Psoas muscle (tissue), 8 donors: ENCODE measurements at places on chromosomes 7 and 10. TPM values are rescaled to one million over a fixed set of nuclear protein-coding genes. Genes with fewer than 3 reads are reported as not detected.

Gene PAPOLB
- not detected for total RNA-seq

DNA sequence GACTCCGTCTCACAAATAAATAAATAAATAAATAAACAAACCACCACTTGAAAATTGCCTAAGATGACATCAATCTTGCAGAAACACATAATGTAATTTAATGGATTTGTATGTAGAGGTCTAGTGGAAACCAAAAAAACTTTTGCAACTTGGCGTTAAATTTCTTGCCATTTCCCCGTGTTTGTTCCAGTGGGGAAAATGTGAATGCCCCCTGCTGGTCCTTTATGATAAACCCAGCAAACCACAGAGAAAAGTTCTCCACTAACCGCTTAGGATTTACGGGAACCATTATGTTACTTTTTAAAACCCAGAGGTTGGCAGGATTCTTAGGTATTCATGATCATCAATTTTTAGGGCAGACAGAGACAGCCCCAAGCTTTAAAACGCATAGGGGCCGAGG, 32.5 kb downstream of the LAMB4 start:
- no peak overlapping the region for H3K4me3 ChIP-seq
- H3K4me1 ChIP-seq, result no peaks in the 10 kb centered on the region
- H3K36me3 ChIP-seq, result no peaks in the 10 kb centered on the region
- no peak overlapping the region for H3K27ac ChIP-seq
- no peak for DNase-seq

Gene ABCB1
- 2.4 TPM for total RNA-seq

Gene CCDC172
- total RNA-seq, result not detected

Gene METTL27
- 0.24 TPM for total RNA-seq

GRCh38 chr10:97738616-97739015, 1.7 kb downstream of the ZFYVE27 start:
- DNase-seq, result no peak
- no peaks in the 10 kb centered on the region for H3K27me3 ChIP-seq
- peak overlapping the region; percentile 99 for H3K4me3 ChIP-seq
- peaks cover 53% of the 10 kb centered on the region for H3K36me3 ChIP-seq

DNA sequence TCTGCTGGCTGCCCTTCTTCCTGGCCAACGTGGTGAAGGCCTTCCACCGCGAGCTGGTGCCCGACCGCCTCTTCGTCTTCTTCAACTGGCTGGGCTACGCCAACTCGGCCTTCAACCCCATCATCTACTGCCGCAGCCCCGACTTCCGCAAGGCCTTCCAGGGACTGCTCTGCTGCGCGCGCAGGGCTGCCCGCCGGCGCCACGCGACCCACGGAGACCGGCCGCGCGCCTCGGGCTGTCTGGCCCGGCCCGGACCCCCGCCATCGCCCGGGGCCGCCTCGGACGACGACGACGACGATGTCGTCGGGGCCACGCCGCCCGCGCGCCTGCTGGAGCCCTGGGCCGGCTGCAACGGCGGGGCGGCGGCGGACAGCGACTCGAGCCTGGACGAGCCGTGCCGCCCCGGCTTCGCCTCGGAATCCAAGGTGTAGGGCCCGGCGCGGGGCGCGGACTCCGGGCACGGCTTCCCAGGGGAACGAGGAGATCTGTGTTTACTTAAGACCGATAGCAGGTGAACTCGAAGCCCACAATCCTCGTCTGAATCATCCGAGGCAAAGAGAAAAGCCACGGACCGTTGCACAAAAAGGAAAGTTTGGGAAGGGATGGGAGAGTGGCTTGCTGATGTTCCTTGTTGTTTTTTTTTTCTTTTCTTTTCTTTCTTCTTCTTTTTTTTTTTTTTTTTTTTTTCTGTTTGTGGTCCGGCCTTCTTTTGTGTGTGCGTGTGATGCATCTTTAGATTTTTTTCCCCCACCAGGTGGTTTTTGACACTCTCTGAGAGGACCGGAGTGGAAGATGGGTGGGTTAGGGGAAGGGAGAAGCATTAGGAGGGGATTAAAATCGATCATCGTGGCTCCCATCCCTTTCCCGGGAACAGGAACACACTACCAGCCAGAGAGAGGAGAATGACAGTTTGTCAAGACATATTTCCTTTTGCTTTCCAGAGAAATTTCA, 1.7 kb downstream of the ADRB1 start:
- H3K4me1 ChIP-seq, result no peaks in the 10 kb centered on the region
- H3K36me3 ChIP-seq, result peaks cover 2% of the 10 kb centered on the region
- H3K27ac ChIP-seq, result no peak overlapping the region
- peak; percentile 29 for DNase-seq

DNA sequence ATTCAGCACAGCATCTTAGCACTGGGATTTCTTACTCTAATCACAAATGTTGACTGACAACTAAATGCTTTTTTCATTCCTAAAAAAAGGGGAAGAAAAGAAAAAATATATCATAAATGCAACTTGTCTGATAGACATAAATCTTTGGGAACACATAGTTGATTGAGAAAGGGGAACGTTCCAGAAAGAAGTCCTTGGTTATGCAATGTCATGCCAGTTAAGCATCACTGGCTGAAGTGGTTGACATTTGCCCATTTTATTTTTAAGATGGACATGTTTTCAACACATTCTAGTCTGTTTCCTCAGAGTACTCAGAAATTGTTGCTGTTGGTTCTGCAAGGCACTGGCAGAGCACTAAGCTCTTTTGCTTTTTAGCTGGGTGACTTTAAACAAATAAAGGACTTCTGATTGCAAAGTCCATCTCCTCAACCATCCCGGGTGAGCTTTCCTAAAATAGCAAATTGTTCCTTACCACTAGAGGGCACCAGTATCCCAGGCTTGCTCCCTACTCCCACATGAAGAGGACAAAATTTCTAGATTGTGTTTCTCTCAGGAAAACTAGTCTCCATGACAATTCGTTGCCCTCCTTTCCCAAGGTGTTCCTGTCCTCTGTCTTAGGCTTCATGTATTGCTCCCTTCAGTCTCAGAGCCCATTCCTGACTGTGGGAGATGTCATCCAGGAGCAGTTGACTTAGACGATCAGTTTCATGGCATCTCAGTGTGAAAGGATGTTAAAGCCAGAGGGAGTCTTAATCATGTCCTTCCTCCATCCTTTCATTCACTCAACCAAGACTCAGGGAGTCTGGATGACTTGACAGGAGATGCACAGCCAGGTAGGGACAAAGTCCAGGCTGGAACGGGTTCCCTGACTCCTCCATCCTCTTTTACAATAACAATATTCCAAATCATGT, 23.9 kb downstream of the OPALIN start:
- no peak overlapping the region for H3K27ac ChIP-seq
- H3K4me1 ChIP-seq, result no peaks in the 10 kb centered on the region
- no peak overlapping the region for H3K4me3 ChIP-seq

DNA sequence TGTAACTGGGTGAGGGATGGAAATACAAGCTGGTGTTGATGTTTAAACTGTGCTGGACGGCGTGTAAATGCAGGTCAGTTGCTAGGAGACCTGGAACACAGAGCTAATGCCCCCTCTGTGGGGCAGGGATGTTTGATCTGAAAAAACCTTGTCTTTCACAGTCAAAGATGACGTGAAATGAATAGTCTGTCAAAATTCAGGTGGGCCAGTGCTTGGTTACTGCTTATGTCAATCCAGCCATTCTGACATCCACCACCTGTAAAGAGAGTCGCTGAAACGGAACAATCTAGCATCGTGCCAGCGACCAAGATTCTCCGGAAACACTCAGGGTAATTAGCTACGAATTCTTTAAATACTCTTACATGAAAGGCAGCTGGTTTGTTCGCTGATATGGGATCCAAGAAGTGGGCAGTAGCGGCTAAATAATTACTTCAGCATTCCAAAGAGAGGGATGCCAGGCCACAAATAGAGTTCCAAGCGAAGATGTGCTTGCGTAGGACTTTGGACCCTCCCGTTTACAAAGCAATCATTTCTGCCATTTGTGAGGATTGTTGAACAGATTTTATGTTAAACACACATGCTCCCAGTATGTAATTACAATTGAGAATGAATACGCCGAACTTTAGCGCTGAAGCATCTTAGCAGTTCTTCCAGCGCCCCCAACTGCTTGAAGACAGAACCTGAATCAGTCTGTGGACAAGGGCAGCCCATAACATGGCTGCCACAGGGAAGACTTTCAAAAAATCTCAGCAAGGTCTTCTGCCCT, 7.3 kb upstream of the ASB4 start:
- no peak overlapping the region for H3K27ac ChIP-seq
- no peak for DNase-seq
- no peaks in the 10 kb centered on the region for H3K4me1 ChIP-seq
- H3K36me3 ChIP-seq, result no peaks in the 10 kb centered on the region
- peak overlapping the region; percentile 32 for H3K4me3 ChIP-seq
- no peaks in the 10 kb centered on the region for H3K27me3 ChIP-seq

DNA sequence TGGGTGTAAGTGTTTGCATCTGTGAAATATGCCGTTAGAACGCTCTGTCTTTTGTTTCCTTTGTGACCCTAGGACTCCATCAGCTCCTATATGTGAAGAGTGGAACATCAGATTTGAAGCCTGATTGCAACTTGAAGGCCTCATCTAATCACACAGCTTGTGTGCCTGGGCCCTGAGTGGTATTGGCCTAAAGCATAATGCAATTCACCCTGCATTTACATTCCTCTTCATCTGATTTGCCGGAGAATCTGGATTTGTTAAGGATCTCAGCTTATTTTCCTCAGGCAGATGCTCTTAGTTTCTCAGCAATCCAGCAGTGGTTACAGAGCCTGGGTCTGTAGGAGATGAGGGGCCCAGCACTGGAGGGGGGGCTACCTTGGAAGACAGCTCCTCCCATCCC, 183.2 kb upstream of the ITGB1 start:
- H3K4me3 ChIP-seq, result no peak overlapping the region
- no peaks in the 10 kb centered on the region for H3K4me1 ChIP-seq
- H3K36me3 ChIP-seq, result no peaks in the 10 kb centered on the region
- H3K27ac ChIP-seq, result no peak overlapping the region
- H3K27me3 ChIP-seq, result peaks cover 5% of the 10 kb centered on the region
- DNase-seq, result no peak

Gene FLNC
- 4,656 TPM for total RNA-seq

Gene ST8SIA6
- 2.1 TPM for total RNA-seq

Gene CABCOCO1
- total RNA-seq, result not detected
